ENCODE measurements at places on chromosomes 3 and 15.

DNA sequence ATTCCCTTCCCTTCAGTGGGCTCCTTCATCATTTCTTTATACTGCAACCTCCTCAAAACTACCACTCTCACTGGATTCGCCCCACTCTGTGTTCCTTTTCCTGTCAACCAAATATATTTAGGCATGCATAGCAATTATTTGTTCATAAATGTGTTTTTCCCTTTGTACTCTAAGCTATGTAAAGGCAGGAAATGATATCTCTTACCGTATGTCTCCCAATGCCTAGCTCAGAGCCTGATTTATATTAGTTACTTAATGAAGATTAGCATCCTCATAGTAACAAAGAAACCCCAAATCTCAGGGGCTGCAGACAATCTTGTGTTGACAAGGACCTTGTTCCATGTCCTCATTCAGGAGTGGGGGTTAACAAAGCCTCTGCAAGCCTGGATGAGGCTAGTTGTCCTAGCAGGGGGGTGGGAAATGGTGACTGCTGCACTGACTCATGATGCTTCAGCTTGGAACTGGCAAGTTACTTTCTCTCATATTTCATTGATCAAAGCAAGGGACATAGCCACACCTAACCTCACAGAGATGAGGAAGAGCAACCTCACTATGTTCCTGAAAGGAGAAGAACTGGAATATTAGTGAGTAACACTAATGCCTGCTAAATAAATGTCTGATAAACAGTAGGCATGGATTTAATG, 15.2 kb downstream of the PHLDB2 start:
- DNase-seq = no peak

DNA sequence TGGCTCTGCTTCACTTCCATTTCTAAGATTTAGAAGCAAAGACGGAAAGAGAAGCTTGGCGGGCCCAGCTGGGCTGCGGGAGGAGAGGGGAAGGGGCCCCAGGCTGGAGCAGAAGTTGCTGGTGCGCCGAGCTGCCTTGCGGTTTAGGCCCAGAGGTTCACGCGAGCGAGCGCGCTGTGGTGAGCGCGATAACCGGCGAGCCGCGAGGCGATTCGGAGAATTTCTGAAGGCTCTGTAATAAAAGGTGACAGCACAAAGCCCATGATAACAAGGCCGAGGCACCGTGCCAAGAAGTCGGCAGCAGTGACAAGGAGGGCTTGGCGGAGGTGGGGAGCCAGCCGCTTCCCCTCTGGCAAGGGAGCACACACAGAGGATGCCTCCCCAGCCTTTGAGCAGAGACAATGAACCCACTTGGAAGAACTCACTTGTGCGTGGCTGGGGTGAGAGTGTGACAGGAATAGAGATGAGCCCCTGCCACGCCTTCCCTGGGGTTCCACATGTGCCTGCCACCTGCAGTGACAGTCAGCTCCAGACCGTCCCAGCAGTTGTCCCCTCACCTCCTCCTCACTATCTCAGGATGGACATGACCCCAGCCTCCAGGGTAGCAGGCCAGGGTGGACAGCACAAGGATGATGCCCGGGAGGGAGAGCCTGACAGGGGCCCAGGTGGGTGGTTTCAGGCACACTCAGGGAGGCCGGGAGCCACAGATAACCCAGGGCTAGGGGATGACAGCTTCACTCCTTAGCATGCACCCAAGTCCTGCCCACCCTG, 315.2 kb downstream of the UACA start:
- DNase-seq = no peak

DNA sequence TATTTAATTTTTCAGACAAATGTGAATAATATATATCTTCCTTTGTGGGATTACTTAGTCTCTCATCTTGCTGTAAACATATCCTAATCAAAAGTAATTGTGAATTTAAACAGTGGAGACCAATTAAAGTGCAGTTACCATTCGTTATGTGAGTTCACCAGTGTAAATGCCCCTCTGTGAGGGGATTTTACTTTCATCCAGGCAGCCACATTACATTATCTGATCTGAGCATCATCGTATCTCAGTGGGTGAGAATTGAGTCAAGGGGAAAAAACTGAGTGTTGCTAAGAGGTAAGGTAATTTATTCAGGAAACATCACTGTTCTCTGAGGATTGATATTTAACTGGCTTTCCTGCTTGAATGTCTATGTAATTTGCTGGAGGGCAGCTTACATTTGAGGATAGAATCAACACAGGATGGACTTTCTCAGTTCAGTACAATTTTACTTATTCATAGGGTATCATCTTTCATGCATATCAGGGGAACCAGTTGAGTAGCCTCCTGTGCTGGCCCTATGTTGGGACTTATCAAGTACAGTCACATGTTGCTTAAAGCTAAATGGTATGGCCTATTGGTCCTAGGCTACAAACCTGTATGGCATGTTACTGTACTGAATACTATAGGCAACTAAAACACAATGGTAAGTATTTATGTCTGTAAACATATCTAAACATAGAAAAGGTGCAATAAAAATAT, 219.7 kb downstream of the CD47 start:
- no peak for DNase-seq

- no peak for DNase-seq
These were observed 6.4 kb upstream of the DNAAF4 start for GRCh38 chr15:55514414-55514850.

GRCh38 chr3:152350139-152350538, 81.4 kb downstream of the MBNL1 start:
- no peak for DNase-seq

- no peak for DNase-seq
These were observed 233.1 kb downstream of the VPS13C start for GRCh38 chr15:61827131-61827530.
